ENCODE measurements at places on chromosomes 12 and 14.

- no peak for DNase-seq
Measured at GRCh38 chr14:36529062-36529461, 9.0 kb upstream of the NKX2-1 start.

GRCh38 chr14:67951529-67952135, 132.1 kb downstream of the RAD51B start:
- no peak for DNase-seq

GRCh38 chr14:105165761-105166485, 2.7 kb downstream of the JAG2 start:
- no peak for DNase-seq

DNA sequence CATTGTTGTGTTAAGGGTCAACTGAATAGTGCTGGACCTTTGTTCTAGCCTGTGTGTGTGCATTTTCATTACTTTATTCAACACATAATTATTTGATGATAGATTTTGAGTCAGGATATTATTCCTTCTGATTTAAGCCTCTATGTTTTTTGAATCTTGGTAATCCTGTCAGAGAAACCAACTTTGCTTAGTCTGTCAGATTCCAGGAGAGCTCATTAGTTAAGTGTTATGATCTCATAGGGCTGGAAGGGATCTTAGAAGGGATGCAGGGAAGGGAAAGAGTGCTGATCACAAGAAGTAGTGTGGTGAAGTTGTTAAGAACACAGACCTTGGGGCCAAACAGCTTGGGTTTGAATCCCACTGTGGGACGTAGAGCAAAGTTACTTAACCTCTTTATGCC, 52.9 kb downstream of the SCN8A start:
- no peak for DNase-seq

- DNase-seq, result no peak
Measured at GRCh38 chr14:29799464-29800095, 128.1 kb downstream of the PRKD1 start.

- DNase-seq, result no peak
Measured at GRCh38 chr14:28264306-28264705, 502.3 kb upstream of the FOXG1 start.

DNA sequence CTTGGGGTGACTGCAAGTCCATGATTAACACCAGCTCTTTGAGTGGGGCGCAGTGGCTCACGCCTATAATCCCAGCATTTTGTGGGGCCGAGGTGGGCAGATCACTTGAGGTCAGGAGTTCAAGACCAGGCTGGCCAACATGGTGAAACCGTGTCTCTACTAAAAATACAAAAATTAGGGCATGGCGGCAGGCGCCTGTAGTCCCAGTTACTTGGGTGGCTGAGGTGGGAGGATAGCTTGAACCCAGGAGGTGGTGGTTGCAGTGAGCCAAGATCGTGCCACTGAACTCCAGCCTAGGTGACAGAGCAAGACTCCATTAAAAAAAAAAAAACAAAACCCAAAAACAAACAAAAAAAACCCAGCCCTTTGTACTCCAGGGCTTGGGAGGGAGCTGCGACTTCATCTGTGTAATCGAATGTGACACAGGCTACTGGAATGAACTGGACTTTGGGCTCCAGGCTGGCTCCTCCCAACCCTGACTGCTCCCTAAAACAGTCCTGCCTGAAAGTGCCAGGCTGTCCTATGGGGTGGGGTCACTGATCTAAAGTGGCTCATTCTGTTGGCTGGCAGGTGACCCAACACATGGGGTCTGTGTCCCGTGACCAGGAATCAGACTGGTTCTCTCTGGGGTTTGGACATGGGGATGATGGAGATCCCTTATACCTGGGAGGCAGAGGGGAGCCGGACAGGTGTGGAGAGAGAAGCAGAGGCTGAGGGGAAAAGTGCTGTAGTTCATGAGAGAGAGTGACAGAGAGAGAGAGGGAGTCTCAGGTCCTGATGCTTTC, 9.3 kb upstream of the C12orf43 start:
- no peak for DNase-seq

DNA sequence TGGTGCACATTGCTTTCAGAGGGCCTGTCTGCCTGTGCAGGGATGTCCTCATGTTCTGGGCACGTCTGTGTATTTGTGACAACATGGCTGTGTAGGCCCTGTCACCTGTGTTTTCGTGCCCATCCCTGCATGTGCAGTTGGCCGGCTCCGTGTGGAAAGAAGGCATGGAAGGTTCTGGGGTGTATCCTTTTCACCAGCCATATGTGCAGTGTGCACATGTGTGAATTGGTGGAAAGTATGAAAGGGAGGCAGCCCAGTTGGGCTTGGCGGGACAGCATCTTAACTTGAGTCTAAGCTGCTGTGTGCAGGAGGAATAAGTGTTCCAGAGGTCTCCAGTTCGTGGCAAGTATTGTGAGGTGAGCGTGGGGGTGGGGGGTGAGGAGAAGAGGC, 669 bp downstream of the TSPAN11 start:
- no peak for DNase-seq

DNA sequence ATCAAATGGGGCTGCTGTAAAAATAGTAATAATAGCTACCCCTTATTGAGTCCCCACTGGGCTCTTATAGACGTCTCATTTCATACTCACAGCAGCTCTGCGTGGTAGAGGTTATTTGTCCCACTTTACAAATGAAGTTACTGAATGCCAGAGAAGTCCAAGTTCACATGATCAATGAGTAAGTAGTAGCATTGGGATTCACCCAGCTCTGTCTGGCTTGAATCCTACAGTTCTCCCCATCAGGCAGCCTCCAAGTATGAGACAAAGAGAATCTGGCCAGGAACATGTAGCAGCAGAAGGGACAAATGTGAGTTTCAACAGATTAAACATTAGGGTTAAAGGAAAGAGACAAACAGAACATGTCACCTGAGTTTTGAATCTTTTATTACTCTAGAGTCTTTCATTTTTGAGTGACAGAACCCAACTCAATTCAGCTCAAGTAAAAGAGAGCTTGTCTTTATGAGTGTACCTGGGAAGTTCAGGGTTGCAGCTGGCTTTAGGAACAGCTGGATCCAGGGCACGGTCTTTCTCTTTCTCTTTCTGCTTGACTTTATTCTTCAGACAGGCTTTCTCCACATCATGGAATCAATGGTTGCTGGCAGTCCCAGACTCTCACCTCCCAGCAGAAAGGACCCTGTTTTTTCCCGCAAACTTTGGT, 64.1 kb upstream of the JDP2 start:
- no peak for DNase-seq

DNA sequence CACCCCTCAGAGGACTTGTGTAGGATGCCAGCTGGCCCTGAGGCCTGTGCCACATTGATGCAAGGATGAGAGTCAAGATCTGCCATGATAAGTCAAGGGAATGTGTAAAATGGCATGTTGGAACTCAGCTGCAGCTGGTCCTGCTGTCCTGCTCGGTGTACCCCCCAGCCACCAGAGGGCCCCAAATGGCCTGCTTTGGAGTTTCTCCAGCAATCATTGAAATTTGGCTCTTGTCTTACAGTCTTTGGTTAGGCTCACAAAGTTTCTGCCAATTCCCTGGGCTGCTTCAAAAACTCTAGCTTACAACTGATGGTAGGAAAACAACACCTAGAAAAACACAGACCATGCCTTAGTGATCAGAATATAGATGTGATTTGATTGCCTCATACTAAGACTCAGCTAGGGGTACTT, 76.8 kb downstream of the HSD17B6 start:
- DNase-seq, result no peak

GRCh38 chr12:10634427-10634826, 21.0 kb upstream of the MAGOHB start:
- no peak for DNase-seq

DNA sequence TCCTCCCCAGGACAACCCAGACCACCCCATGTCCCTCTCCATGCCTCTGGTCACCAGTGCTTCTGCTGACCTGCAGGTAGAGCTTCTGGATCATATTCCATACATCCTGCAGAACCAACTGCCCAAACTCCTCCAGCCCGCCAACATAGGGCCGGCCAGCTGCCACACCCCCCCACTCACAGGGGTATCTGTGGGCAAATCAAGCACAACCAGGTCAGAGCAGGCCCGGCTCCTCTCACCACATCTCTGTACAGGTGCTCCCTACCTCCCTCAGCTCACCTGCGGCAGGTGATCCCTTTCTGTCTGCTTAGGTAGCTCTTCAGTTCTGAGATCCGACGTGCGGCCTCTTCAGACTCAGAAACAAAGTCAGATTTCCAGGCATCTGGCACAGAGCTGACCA, 29.0 kb downstream of the TEP1 start:
- DNase-seq, result no peak

DNA sequence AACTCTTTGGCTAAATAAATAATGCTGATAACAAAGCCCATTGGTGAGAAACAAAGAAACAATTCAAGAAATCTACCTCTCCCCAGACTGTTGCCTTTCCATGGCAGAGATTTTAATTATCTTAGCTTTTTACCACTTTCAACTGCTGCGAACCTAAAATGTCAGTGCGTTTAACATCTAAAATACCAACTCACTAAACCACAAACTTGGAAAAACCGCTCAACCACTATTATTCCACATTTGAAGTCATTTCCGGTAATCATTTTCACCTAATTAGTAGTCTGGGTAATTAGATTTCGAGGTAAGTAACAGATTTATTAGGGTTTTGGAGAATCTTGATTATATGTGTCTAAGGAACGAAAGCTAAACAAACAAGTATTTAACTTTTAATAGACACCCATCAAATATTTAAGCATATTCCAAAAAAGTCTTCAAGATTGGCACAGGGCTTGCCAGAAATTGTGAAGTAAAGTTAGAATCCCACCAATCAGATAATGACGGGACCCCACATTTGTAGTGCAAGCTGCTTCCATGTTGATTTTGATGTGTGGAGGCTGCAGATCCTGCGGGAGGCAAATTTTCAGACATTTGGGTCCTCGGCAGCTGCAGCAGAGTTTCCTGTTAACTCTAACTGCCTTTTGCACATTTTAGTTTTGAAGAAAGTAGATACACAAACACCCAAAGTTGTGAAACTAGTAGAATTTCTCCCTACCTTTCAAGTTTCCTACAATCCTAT, 4.1 kb downstream of the OTX2 start:
- DNase-seq, result no peak

GRCh38 chr14:68140076-68140741, 320.6 kb downstream of the RAD51B start:
- DNase-seq, result no peak

DNA sequence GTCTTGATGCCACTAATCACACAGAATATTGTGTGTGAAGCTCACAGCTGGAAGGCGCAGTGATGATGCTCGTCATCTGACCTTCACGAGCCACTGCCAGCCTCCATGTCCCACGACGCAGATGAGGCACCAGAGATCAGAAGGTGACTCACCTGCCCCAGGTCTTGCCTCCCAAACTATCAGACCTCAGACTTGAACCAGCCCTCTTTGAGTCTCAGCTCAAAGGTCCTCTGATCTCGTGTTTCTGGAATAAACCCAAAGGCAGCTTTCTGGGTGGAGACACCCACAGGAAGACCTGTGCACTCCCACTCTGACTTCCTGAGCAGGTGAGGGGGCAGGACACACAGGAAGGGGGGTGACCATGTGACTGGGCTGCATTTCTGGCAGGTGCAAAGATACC, 19.6 kb upstream of the CHGA start:
- no peak for DNase-seq

DNA sequence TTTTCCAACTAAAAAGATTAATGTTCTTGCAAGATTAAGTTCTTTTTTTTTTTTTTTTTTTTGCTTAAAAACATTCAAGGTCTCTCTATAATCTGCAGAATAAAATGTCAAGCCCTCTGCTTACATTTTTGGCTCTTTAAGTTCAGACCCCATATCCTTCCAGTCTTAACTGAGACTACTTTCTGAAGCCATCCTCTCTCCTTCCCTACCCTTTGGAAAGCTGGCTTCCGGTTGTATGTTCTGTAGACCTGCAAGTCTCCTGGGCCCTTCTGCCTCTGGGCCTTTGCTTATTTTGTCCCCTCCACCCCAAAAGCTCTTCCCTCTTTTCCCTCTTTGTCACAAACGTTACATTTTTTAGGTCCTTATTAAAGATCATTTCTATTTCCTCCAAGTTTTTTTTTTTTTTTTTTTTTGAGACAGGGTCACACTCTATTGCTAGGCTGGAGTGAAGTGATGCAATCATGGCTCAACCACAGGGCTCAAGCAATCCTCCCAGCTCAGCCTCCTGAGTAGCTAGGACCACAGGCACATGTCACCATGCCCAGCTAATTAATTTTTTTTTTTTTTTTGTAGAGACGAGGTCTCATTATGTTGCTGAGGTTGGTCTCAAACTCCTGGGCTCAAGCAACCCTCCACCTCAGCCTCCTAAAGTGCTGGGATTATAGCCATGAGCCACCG, 46.5 kb downstream of the PTPRB start:
- no peak for DNase-seq

DNA sequence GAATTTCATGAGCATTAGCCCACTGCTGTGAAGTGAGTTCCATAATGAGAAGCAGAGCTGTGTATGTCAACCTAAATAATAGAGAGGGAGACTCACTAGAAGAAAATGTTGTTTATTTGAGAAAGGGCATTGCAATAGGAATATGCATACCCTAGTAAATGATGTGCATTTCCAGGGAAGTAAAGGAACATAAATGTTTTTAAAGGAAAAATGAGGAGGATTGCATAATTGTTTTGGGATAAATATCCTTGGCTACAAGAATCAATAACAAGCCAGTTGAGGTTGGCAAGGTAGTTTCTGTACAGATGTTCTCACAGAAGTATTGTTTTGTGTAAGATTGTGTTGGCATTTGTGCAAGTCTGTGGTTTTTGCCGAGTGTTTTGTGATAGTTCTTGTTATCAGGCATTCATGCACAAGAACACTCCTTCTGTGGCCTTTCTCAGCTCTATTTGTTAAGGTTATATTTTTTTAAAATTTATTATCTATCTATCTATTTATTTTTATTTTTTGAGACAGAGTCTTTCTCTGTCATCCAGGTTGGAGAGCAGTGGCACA, 47.1 kb downstream of the EMP1 start:
- no peak for DNase-seq

DNA sequence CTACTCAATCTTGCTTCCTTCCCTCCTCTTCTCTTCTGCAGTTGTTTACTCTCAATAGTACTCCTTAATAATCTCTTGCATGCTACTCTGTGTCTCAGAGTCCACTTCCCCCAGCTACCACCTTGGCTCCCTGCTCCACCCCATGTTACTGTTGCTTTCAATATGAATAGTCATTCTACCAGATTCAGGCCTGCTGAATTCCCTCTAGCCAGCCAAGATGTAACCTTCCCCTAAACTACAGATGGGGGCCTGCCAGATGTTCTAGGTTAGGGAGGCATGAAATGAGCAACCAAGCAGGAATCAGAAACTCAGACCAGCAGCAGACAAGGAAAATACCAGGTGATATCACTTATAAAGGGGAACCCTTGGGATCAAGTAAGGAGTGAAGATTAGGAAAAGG, 392.1 kb upstream of the DDHD1 start:
- DNase-seq, result no peak

All from activated T-helper 1 cell treated with Interleukin-2 at 50 U/mL for 16 hours (primary cell).